ENCODE measurements at places on chromosomes 1 and 21.

- DNase-seq = no peak
Observed at GRCh38 chr1:177273141-177273540, 102.4 kb downstream of the BRINP2 start.

GRCh38 chr1:19475296-19475695 is 10.0 kb downstream of the CAPZB start:
- DNase-seq = no peak

DNA sequence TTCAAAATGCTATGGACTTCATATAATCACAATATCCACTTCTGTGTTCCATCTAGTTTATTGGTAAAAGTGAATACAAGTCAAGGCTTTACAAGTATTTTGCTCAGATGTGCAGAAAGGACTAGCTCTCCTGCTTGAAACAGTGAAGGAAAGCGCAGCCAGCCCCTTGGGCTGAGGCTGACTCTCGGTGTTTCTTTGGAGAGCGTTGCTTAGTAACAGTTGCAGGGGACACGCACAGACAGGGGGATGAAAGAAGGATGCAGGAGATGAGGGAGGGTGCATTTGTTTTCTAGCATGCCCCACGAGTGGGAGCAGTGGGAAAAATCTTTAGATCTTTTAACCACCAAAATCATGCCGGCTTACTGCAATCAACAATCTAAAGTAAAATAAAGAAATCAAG is 9.1 kb downstream of the PYCR2 start:
- DNase-seq = no peak

DNA sequence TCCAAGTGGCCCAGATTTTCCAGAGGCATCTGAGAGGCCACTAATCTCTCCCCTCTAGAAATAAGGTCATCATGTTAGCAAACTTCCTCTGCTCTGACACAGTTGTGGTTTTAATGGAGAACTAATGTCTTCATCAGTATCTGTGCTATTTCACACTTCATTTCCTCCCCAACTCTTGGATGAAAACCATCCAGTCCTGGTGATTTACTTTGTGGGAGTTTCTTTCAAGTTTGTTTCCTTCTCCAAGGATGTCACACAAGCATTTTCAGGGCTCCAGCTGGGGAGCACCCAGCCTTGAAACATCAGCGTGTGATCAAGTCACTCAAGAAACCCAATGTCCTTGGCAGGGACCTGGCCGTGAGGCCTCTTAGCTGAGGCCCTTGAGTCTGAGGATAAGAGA is 38.8 kb downstream of the TBX15 start:
- DNase-seq = no peak

DNA sequence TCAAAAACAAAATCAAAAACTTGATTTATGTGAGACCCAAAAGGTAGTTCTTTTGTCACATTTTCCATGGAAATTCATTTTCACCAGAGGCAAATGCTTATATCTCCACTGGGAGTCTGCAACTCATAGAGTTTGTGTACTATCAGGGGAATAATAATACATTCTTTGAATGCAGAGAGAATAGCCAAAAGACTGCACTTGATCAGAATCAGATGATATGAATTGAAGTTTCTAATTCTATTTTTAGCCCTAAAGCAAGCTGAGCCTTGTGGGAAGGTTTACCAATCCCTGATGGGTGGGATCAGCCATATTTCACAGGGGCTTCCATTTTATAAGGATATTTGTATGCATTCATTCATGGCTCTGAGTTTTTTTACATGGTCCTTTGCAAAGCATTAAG is 49.6 kb downstream of the TSEN15 start:
- no peak for DNase-seq

DNA sequence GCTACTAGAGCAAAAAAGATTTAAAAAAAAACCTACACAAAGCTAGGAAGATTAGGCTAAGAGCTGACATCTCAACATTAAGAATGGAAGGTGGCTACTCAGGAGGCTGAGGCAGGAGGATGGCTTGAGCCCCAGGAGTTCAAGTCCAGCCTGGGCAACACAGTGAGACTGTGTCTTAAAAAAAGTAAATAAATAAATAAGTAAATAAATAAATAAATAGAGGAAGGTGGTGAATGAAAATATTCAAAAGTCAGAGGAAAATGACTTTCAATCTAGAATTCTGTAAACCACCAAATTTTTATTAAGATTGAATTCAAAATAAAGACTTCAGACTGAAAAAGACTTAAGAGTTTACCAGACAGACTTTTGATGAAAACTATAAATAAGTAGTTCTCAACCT is 50.9 kb upstream of the TMPRSS2 start:
- DNase-seq = no peak

GRCh38 chr1:15412175-15412800 is 2.6 kb downstream of the EFHD2 start:
- DNase-seq = no peak

DNA sequence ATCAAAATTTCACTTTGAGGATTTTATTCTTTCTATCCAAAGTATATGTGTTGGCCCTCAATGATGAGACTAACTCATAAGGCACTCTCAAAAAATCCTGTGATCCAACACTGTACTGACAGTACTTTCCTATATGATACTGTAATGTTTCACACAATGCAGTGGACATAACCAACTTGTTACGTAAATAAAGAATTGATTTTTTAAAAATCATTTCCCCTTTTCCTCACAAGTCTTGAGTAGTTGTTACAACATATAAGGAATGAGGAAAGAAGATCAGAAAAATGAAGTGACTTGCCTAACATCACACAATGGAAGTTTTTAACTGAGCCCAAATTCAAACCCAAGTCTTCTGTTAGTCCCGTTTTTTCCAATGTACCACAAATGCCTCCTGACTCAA is 17.2 kb downstream of the PTP4A2 start:
- no peak for DNase-seq

DNA sequence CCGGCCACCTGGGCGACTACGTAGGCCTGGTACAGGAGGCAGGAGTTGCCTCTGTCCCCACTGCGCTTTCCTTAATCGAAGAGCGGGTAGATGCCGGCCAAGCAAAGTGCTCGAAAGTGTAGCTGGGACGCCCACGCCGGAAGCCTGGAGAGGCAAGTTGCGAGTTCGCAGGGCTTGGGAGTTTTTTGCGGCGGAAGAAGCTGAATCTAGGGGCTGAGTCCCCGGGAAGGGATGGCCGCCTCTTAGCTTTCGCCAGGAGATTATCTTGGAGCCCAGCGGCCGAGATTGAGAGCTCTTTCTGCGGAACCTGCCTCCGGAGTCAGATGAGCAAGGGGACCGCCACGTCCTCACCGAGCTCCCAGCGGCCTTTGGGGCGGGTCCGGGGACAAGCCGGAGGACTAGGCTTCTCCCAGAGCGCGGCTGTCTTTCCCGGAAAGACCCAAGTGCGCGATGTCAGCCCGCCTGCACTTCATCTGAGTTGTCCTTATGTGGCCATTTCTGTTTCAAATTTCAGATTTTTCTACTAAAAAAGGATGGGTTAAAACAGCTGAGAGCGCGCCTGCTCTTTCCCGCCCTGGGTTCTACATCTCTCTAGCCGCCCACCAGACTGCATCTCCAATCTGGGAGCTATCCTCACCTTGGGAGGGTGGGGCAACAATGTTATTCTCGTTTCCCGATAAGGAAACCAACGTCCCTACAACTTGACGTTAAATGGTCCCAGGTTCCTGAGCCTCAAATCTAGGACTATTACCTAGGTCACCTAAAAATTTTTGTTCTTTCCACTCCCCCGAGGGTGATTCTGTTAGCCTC is 12.4 kb upstream of the TBX15 start:
- DNase-seq = no peak

DNA sequence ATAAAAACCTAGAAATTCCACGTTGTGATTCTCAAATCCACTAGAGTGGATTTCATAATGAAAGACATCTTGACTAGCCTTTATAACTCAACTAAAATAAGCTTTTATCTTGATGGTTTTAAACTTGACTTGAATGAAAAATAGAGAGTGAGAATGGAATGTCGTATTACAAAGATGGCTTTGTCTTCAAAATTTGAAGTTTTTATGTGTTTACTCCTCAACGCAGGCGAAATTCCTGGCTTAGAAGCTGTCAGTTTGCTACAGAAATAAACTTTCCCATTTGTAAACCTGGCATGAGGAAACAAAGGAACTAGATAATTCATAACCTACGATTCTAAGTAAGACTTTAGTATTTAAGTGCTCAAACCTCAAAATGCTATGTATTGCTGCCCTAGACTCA is 90.0 kb upstream of the KRTAP19-8 start:
- no peak for DNase-seq

GRCh38 chr1:95196017-95196416 is 38.0 kb upstream of the RWDD3 start:
- no peak for DNase-seq

GRCh38 chr1:44270686-44271628 is 57.7 kb downstream of the DMAP1 start:
- DNase-seq = no peak

DNA sequence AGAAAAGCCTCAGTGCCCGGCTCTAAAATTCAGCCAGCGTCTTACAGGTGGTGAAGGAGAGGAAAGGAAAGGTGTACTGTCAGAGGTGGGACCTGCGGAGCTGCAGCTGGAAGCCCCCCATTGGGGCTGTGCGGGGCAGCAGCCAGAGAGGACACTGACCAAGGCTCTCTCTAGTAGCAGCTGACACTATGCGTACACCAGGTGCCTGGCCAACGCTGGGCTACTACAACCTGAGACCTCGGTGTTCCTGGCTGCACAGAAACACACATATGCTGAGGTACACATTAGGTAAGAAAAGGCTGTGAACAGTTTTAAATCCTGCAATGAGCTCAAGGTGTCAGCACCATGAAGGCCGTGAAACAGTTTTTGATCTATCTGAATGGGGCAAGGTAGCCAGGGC is 55.5 kb upstream of the EDN2 start:
- no peak for DNase-seq

DNA sequence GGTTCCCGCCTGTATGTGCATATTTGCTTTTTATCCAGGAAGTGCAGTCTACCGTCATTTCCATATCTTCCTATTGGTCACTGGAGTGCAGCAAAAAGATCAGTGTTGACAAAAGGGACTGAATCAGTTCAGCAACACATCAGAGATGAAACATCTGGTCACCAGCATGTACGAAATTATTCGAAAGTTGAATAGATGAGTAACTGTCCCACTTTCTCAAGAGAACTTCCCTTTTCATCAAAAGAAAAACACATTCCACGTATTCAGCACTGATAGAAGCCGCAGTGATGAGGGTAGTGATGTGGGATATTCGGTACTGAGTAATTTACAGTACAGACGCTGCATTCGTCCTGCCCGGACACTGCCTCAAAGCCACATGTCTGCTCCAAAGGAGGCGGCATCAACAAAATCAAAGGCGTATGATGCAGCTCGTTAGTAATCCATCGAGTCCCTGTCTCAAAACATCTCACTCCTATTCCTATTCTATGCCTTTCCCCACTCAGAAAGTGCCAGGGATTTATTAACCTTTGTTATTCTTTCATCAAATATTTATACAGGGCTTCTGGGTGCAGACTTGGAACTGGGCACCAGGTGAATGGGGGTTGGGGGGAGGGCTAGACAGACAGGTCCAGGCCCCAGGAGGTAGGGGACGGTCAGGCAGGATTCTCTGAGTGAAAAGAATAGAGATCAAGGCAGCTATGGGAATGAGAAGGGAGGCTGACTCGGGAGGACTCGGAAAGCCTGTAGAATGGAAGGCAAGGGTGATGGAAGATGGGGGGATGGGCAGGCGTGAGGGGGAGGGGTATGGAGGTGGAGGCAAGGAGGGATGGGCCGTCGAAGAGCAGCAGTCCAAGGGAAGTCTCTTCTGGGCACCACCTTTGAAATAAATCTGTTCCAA is 79.5 kb upstream of the SLC45A1 start:
- no peak for DNase-seq

DNA sequence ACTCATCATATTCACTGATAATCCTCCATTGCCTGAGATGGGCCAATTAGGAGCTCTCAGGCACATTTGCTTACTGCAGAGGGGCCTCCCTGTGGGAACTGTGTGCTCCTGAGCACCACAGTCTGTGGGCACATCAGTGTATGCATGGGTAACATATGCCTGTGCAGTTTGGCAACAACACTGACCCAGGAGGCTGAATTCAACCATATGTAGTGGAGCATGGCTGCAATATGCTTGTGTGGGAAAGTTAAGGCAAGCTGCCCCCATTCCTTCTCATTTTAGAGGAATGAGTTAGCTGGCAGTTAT is 11.8 kb upstream of the FMOD start:
- DNase-seq = no peak

GRCh38 chr1:114342376-114342775 is 168.6 kb downstream of the TRIM33 start:
- DNase-seq = no peak

GRCh38 chr1:56278061-56278460 is 301.3 kb downstream of the PLPP3 start:
- DNase-seq = no peak

DNA sequence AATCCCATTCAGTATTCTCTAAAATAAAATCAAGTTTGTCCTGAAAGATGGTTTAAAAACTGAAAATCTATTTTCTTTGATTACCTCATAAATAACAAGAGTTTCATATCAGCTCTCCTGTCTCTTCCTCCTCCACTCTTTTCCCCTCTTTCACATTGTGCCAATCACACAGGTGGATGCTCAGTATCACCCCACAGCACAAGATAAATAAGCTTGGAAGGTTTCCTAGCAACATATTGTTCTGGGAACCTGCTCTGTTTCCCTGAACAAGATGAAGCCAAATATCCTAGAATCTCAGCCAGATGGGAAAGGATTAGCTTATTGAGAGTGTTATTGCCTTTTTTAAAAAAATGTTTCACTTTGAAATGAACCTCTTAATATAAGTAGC is 45.7 kb upstream of the CACYBP start:
- no peak for DNase-seq

DNA sequence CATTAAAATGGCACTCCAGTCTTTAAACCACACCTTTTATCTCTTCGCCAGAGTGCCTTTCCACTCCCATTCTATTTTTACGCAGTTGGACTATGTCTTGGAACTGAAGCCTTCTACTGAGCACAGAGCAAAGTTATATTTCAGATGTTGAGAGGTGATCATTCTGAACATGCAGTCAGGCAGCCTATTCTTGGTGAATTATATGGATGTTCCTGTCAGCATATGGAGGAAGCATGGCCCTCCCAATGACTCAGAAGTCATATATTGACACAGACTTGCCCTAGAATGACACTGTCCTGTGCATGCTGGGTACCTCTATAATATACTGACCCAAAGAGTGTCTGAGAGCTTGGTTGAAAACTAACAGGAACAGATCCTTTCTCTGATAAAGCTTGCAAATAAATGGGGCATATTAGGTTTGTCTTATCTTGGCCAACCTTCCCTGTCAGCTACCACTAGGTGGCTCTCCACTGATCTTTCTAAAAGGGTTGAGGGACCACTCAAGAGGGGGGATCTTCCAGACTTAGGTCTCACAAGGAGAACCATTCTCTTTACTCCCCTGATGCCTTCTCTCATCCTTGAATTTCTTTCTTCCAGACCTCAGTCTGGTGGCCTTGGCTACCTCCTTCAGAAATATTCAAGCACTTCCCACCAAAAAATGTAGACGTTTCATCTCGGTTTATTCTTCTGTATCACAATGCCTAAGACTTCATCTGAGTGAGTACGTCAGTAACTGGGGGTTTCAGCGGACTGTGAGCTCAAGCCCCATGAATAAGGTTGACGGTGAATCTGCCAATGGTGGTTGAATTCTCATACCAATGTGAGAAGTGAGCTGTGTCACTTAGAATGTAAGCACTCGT is 11.8 kb upstream of the ALG14 start:
- no peak for DNase-seq

- peak; percentile 78 for DNase-seq
Observed at GRCh38 chr1:181324797-181325616, 158.3 kb upstream of the CACNA1E start.

Measured in stimulated activated CD4-positive, alpha-beta T cell treated with anti-CD3 and anti-CD28 coated beads, Interleukin-4, amount 100 ng/mL, for 4 hours (primary cell).